ENCODE measurements at places on chromosomes 7 and 10.
A peak's percentile ranks its signal among the peaks of the same experiment; 100 is the strongest.

- no peak for DNase-seq
Measured at GRCh38 chr7:32108651-32109050, 38.4 kb upstream of the PDE1C start.

DNA sequence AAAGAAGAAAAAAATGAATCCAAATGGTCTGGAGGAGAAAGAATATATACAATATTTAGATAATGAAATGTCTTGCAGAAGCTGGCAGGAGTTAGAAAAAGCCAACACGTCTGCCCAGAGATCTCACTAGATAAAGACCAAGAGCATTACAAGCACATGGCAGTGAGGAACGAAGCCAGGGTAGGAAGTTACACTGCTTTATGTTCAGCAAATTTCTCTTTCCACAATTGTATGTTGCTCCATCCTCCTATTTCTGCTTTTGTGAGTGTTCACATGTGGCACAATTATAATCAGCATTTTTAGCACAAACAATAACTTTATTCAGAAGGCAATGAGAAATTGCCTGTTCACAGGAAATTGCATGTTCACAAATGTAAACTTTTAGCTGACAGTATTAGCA lies 53.7 kb downstream of the LRRC17 start:
- DNase-seq: no peak

DNA sequence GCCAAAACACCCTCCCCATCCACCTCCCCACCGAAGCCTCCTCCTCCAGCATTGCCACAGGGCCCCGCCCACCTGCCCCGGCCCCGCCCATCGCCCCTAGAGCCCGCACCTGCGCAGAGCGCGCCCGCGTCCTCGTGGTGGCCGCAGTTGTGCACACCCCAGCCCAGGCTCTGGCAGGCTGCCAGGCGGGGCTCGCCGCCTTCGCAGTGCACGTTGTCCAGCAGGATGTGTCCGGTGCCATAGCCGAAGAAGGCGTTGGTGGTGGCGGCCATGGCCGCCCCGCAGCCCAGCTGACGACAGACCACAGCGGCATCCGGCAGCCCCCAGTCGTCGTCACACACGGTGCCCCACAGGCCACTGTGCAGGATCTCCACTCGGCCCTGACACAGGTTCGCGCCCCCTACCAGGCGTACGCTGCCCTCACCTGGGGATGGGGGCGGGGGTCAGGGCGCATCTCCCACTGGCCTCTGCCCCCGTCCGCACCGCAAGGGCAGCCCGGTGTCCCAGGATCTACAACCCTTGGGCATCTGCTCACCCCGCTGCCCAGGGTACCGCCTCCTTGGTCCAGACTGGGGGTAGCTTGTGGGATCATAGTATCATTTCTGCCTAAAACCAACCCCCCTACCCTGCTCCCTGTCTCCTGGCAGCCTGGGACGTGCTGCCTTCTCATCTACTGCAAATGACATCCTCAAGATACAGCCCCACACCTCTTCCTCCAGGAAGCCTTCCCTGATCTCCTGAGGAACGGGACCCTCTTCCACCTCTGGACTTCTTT lies 11.9 kb downstream of the SSC4D start:
- DNase-seq: peak; percentile 47

- no peak for DNase-seq
Measured at GRCh38 chr10:88923520-88923919, 29.1 kb downstream of the ACTA2 start.

GRCh38 chr7:50145801-50146338 lies 52.8 kb upstream of the ZPBP start:
- DNase-seq: no peak

GRCh38 chr10:16186564-16186963 lies 250.2 kb upstream of the PTER start:
- no peak for DNase-seq

- no peak for DNase-seq
Measured at GRCh38 chr7:75575488-75576121, 83.5 kb downstream of the SPDYE5 start.

GRCh38 chr7:84091318-84091717 lies 103.3 kb downstream of the SEMA3A start:
- DNase-seq: no peak

GRCh38 chr7:39909526-39909925 lies 40.5 kb upstream of the CDK13 start:
- DNase-seq: no peak
